Esophagus muscularis mucosa (tissue), 4 donors: ENCODE measurements at places on chromosomes 16 and 17. TPM values are rescaled to one million over a fixed set of nuclear protein-coding genes. Genes with fewer than 3 reads are reported as not detected.

Gene CDK5R1
- 0.33 TPM for total RNA-seq

Gene FA2H
- 0.50 TPM for total RNA-seq

Gene LGALS9B
- not detected for total RNA-seq

DNA sequence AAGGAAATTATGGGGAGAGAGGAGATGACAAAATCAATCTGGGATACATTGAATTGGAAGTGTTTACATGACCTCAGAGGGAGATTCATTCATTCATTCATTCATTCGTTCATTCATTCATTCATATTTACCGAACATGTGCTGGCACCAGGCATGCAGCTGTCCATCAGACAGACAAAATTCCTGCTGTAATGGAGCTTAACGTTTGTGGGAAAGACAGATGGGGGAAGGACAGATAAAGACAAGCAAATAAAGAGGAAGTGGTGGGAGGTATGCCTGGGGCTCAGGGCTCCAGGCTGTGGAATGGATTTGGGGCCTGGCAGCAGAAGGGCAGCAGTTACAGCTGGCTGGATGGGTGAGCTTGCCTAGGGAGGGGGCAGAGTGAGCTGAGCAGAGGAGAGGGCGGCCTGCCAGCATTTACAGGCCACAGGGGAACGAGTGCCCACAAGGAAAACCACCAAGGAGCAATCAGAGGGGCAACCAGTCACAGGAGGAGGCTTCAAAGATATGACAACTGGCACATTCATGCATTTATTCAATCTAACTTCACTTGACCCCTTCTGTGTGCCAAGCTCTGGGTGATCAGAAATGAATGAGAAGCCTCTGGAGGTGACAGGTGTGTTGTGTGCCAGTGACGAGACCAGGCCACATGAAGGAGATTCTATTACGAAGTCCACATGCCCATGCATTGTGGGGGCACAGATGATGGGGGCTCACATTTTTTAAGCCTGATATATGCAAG, 48.5 kb downstream of the ARHGAP27 start:
- no peak for DNase-seq

DNA sequence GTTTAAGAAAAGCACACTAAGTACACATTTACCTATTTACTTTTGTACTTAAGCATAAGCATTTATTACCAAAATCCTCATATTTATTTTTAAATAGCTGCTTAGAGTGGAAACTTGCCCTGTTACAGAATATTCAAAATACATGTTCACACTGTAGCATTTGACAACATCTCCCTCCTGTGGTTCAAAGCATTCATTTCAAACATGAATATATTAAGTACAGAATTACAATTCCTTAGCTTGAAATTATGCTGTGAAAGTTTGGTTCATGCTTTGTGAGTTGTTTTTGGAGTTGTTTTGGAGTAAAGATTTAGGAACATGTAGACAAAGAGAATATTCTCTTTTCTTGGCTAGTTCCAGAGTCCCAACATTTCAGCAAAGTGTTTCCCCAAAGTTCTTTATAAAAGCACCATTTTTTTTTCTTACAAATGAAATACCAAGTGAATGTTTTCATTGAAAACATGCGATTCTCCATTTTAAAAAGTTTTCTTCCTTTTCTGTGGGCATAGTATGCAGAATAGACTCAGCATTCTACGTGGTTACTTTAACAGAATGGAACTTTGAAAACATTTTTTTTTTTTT, 33.2 kb downstream of the TUBD1 start:
- DNase-seq, result no peak

DNA sequence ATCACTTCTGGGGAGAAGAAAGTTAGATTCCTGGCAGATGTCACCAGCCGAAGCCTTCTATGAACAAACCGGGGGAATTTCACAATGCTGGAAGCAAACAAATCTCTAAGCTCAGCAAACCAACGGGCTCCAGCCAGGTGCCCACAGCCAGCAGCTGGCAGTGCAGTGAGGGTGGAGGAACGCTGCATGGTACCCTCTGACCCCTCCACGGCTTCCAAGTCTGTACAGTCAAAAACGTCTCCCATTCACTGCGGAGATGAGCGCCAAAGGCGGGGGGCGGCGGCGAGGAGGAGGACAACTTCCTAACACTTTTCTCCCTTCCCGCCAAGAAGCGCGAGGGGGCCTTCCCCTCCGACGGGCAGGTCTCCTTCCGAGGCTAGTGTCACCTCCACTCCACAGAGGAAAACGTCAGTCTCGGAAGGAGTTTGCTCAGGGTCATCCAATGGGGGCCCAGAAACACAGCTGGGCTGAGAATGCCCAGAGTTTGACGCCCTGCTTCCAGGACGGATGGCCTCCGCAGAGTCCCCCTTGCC, 924 bp downstream of the ZNF598 start:
- DNase-seq, result no peak

GRCh38 chr16:22358000-22358399, 16.4 kb downstream of the CDR2 start:
- DNase-seq, result no peak

GRCh38 chr16:59591480-59591879, 857.4 kb upstream of the GOT2 start:
- DNase-seq, result no peak

DNA sequence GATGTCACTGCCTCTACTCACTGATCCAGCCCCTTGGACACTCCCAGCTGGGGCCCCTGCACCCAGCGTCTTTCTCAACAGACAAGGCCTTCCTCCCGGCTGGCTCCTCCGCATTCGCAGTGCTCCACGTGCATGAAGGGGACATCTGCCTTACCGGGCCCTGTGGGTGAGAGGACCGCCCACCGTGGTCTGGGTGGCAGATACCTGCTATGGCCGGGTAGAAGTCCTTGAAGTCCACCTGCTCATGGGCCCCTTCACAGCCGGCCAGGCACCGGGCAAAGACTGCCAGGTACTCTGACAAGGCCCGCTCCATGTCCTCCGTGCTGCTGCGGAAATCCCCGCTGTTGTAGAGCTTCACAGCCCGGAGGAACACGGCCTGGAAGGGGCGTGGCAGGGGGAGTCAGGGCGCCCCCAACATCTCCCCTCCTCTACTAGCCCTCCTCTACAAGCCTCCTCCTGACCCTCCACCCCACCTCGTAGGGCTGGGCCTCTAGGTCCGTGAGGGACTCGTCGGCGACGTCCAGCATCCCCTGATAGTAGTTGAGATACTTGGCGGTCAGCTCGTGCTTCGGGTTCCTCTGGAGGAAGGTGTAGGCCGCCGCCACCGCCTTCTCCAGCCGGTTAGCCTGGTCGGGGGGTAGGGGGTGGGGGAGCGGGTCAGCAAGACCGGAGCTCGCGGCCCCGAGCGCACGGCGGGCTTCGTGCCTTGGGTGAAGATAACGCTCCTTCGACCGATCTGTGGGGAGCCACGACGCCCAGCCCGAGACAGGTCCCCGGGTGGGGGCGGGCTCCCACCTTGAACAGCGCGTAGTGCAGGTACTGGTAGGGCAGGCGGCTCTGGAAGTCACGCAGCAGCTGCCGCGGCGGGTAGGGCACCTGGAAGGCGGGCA, 845 bp downstream of the P3H4 start:
- no peak for DNase-seq

- DNase-seq, result no peak
Observed at GRCh38 chr16:23962001-23962400, 126.2 kb downstream of the PRKCB start.

DNA sequence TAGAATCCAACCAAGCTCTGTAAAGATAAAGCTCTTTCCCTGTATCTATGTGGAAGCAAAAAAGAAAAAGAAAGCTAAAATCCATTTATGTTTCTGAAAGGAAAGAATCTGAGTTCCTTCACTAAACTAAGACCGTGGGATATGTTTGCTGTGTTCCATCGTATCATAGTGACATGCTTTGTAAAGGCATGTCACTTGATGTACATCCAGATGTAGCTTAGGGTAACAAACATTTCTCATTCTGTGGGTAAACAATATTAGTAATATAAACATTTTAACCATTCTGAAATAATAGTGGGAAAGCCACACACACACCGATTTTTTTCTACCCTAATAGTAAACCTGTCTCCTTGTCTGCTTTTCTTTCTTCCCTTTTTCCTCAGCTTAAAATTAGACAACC, 78.1 kb downstream of the TUBD1 start:
- DNase-seq, result no peak

DNA sequence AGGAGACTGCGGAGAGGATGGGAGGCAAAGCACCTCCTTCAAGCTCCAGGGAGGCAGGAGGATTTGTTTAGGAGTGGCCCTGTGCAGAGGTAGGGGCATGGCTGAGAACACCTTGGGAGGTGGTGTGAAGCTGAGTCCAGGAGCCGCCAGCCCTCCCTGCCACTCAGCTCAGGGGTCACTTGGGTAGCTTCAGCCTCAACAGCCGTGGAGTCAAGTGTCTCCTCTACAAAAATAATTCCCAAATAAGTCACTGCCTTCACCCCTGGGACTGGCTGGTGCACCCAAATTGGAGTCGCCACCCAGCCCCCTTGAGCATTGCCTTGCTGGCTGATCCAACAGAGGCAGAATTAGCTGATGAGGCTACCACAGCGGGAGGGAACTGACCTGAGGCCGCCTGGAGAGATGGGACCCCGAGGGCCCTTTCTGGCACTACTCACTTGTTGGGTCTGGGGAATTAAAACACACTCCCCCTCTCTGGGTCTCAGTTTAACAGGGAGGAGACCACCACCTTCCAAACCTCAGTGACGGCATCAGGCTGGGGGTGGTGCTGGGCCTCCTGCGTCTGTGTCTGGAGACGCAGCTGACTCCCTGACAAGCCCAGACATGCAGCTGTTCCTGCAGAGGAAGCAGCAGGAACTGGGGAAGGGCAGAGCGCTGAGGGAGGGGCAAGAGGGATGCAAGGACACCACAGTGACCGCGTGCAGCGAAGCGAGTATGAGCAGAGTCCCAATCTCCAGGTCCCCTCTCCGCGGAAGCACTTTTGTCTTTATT, 87.9 kb upstream of the TOB1 start:
- no peak for DNase-seq

GRCh38 chr17:66169839-66170238, 22.1 kb downstream of the CEP112 start:
- DNase-seq, result no peak

- DNase-seq, result no peak
Observed at GRCh38 chr17:74027444-74027843, 176.0 kb upstream of the RPL38 start.

GRCh38 chr16:69084289-69084688, 21.2 kb upstream of the HAS3 start:
- no peak for DNase-seq

GRCh38 chr16:85416228-85417109, 196.7 kb upstream of the GSE1 start:
- DNase-seq, result no peak

- DNase-seq, result no peak
Observed at GRCh38 chr17:77227461-77228240, 86.9 kb downstream of the SEC14L1 start.

GRCh38 chr16:82157836-82158235, 12.2 kb downstream of the MPHOSPH6 start:
- no peak for DNase-seq

- DNase-seq, result no peak
Observed at GRCh38 chr17:35299135-35299534, 56.3 kb downstream of the SLFN5 start.

DNA sequence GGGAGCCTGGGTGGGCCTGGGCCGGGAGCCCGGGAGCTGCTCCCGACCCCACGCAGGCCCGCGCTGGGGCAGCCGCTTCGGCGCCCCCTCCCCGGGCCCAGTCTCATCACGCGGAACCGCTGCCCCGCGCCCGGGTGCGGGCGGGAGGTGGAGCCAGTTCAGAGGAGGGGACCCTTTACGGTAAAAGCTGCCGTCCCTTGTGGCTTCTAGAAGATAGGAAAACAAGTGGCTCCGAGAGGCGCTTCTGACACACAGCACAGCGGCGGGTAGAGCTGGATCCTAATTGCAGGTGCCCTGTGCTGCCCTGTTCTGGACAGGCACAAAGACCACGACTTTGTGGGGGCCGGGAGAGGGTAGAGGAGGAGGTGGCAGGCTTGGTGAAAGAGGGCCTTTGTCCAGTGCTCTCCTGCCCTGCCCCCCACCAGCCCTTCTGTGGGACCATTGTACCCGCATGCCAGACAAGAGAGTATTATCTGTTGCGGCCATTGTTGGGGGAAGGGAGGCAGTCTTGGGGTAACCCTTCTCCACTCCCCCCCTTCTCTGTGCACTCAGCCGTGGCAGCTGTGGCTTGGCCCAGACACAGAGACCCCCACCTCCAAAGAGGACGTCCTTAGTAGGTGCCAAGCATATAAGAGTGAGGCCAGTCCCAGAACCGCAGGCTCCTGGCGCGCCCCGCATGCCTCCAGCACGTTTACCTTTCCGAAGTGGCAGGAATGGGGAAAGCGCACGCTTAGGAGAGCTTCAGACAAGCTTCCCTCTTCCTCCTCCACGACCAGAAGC, 736 bp downstream of the CNP start:
- DNase-seq, result no peak

DNA sequence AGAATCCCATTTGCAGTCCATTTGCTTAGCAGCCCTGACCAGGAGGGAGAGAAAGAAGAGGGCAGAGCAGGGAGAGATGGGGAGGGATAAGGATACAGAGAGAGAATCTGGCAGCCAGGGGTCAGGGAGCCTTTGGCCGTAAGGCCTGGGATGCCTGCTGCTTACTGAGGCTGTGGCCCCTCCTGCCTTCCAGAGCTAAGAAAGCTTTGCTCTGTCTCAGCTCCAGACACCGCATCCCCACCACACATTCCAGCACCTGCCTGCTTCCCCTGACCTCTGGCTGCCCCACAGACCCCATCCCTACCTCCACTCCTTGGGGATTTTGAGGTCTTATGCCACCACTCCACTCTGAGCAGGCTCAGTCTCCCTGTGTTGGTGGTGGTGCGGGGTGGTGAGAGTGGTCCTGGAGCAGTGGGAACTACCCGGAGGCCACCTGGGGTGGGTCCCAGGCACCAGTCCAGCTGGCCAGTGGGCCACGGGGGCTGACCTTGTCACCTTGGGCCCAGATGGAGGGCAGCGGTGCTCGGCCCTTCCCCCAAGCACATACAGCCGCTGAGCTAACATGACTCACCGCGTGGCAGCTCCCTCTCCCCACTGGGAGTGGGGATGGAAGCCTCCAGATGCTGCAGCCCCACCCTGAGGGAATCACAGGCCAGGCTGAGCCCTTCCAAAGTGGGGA, 58.3 kb downstream of the RAI1 start:
- DNase-seq, result no peak

DNA sequence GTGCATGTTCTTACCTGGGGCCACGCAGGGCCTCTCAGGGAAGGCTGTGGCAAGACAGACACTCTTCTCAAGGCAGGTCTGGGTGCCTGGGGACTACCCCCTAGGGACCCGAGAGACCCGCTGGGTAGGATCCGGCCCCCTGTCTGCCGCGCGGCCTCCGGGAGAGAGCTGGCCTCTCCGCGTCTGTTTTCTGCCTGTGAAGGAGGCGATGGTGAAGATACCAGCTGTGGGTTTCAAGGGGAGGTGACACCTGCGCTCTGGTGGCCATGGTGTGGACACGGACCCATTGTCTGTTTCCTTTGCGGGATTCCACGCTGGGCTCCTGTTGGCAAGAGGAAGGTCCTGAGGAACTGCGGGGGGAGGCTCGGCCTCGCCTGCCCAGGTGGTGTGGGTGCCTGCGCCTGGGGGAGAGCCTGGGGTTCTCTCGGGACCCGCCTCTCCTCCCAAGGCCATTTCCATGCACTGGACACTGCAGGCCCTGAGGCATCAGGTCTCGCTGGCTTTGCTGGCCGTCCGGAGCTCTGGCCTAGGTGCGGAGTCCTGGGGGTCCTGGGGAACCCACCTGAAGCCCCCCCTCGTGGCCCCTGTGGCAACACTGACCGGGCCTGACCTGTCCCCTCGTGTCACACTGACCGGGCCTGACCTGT, 12.2 kb upstream of the METRNL start:
- DNase-seq, result no peak

GRCh38 chr17:57735707-57736106, 9.4 kb downstream of the CCDC182 start:
- DNase-seq, result no peak

GRCh38 chr17:38852771-38853291, 690 bp downstream of the RPL23 start:
- no peak for DNase-seq
